Right atrium auricular region (tissue), 2 donors: ENCODE measurements at places on chromosomes 3 and 15. TPM values are rescaled to one million over a fixed set of nuclear protein-coding genes. Genes with fewer than 3 reads are reported as not detected.

The ILDR1 gene
- total RNA-seq, result not detected

The SERPINI2 gene
- total RNA-seq, result 2.2 TPM

The CHCHD4 gene
- 32.3 TPM for total RNA-seq

The RPN1 gene
- total RNA-seq, result 189 TPM

The GOLGA8S gene
- total RNA-seq, result 0.33 TPM

The MEF2A gene
- 245 TPM for total RNA-seq

The ADAMTS17 gene
- 3.6 TPM for total RNA-seq

The TTLL13 gene
- not detected for total RNA-seq

The PLA2G4F gene
- total RNA-seq, result 3.0 TPM

The PLSCR4 gene
- 22.9 TPM for total RNA-seq

The CDCP1 gene
- total RNA-seq, result 2.8 TPM

The GAP43 gene
- total RNA-seq, result 0.47 TPM

The RBSN gene
- total RNA-seq, result 22.2 TPM
